NCI-H2029 (cell line): ENCODE measurements at places on chromosomes 16 and 17.

DNA sequence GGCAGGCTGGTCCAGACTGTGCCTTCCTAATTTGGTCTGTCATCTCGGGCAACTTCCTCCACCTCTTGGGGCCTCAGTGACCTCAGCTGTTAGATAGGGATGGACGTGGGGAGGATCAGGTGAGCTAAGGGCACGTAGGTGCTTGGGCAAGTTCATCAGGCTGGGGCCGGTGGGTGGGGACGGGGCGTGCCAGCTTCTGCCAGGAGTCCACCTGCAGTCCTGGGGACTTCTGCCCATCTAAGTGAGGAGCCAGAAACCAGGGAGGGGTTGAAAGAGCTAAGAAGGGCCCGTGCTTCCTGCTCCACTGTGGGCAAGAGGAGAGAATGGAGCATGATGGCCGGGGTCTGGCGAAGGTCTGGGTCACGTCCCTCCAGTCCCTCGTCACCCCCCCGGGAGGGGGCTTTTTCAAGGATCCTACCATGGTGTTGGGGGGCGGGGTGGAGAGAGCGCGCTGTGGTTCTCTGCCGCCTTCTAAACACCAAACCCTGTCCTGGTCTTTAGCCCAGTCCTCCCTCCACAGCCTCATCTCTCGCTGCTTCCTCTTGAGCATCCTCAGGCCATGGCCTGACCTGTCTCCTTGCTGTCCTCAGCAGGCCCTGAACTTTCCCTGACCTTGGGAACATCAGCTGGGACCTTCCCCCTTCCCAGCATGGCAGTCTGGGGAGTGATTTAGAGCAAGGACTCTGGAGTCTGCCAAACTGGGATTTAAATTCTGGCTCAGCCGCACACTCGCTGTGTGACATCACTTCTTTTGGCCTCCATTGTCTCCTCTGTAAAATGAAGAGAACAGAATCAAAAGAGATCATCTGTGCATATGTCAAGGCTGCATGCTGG, 21.6 kb downstream of the SPNS2 start:
- no peak for DNase-seq

DNA sequence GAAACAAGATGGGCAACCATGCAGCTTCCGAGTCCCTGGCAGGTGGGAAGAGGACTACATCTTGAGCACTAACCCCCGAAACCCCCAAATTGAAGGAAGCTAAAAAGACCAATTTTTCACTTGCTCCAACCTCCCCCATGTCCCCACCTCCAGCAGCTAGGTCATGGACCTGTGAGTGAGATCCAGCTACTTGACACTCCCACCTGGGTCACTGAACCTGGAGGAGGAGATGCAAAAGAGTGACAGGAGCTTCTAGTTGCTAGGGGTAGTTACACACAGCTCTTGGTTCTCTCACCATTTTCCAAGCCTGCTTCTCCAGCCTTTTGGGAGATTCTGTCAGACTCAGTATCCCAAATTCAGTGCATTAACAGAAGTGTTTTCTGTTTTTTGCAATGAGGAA, 11.2 kb downstream of the PDZD9 start:
- peak; percentile 6 for DNase-seq

- DNase-seq = no peak
These were observed 240.4 kb upstream of the TNRC6C start for GRCh38 chr17:77717941-77718668.

- DNase-seq = no peak
These were observed 1.0 kb downstream of the FZD2 start for GRCh38 chr17:44558334-44558709.

GRCh38 chr17:2975469-2975958, 87.9 kb downstream of the OR1D5 start:
- no peak for DNase-seq

- DNase-seq = no peak
These were observed 20.9 kb downstream of the RGS9 start for GRCh38 chr17:65158041-65158440.

DNA sequence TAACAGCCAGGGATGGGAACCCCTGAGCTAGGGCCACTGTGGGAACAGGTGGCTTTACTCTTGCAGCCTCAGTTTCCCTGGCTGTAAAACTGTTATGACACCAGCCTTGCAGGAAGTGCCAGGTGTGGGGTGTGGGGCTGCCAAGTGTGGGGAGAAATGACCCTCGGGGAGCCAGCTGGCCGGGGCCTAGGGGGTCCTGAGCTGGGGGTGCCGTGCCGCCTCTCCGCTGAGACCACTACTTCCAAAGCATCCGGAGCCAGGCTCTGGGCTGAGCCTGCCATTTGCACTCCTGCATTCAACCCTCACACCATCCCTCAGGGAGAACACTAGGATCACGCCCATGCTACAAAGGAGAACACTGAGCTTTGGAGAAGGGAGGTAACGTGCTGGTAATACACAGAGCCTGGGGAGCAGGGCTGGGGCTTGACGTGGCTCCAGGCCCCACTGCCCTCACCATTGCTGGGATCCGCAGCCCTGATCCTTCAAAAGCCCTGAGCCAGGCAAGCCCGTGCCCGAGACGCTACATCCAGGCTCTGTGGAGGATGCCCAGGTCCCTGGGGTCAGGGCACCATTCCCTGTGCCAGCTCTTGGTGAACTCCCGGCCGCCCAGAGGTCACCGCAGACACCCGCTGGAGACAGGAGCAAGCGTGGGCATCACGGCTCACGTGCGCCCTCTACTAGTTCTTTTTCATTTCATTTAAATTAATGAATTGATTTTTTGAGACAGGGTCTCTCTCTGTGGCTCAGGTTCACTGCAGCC, 28.8 kb upstream of the GINS2 start:
- DNase-seq = peak; percentile 46

DNA sequence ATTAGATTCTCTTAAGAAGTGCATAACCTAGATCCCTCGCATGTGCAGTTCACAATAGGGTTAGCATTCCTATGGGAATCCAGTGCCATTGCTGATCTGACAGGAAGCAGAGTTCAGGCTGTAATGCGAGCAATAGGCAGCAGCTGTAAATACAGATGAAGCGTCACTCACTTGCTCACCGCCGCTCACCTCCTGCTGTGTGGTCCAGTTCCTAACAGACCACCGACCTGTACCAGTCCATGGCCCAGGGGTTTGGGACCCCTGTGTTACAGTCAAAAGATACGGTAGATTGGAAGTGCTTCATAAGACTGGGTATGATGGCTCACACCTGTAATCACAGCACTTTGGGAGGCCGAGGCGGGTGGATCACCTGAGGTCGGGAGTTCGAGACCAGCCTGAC, 2.8 kb downstream of the STAT5A start:
- DNase-seq = no peak

- DNase-seq = no peak
These were observed 74.4 kb downstream of the WSB1 start for GRCh38 chr17:27368151-27368795.

DNA sequence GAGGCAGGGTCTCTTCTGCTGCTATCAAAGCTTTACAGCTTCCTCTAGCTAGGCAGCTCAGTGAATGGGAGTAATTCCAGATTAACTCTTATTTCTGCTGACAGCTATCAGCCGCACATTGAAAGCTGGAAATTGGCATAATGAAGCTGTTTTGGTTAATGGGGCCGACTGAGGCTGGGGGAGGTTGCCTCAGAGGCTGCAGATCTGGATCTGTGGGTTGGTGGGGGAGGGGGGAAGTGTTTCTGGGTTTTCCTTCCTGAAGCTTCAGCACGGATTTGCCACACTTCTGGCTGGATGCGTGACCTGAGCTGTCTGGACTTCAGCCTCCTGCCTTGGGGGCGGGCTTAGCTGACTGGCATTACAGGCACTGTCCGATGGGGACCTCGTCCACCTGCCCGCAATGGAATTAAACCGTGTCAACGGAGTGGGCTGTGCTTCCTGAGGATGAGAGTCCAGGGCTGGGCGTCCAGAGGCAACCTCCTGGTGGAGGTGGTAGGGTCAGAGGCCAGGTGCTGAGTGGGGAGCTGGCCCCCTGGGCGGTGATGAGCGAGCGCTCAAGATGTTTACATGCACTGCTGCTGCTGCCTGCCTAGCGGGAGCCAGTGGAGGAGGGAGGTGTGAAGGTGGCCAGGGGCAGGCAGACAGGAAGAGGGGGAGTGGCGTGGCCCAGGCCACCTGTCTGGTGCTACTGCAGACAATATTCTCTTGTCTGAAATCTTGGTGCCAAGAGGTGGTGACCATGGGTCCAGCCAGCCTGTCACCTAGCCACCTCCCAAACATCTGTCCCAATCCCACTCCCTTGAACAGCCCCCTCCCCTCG, 6.7 kb upstream of the ABCC3 start:
- peak; percentile 33 for DNase-seq
